OCI-M1 (cell line): ENCODE measurements at places on chromosomes 13 and 19.

- no peak for DNase-seq
These were observed 4.4 kb upstream of the SBK3 start for GRCh38 chr19:55549500-55550320.

DNA sequence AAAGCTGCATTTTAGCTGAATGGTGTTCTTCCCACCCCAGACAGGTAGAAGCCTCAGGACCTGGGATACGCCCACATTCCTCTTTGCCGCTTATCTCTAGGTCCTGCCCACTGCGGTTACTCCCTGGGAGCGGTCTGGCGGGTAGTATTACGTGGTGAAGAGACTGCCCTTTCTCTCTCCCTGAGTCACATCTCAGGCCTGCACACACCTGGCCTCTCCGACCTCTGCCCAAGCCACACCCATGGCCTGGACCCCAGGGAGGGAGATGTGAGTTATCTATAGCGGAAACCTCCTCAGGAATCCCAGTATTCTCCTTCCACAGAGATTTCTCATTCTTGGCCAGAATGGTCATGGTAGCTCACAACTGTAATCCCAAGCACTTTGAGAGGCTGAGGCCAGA is 17.3 kb downstream of the RHPN2 start:
- DNase-seq, result no peak

DNA sequence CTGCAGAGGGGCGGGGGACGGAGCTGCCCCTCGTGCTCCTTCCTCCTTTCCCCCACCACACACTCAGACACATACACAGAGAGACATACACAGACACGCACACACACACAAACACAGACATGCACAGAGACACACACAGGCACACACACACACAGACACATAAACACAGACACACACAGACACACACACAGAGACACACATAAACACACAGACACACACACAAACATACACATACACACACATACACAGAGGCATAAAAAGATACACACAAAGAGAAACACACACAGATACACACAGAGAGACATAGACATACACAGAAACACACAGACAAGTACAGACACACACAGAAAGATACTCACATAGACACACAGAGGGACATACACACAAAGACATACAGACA is 136.0 kb downstream of the UQCRFS1 start:
- no peak for DNase-seq

GRCh38 chr13:107276936-107277335 is 709.0 kb upstream of the ARGLU1 start:
- DNase-seq, result no peak

DNA sequence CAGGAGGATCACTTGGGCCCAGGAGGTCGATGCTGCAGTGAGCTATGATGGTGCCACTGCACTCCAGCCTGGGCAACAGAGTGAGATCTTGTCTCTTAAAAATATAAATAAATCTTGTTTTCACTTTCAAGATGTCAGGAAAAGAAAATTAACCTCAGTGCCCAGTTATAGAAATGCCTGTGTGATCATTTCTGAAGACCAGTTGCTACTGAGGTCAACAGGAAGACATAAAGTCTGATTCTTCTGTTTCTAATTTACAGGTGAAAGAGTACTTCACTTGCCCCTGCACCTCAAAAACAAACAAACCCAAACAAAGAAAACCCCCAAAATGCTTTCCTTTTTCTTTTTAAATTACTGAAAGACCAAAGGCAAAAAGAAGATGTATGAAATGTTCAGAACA is 174.3 kb upstream of the NBEA start:
- DNase-seq, result no peak

DNA sequence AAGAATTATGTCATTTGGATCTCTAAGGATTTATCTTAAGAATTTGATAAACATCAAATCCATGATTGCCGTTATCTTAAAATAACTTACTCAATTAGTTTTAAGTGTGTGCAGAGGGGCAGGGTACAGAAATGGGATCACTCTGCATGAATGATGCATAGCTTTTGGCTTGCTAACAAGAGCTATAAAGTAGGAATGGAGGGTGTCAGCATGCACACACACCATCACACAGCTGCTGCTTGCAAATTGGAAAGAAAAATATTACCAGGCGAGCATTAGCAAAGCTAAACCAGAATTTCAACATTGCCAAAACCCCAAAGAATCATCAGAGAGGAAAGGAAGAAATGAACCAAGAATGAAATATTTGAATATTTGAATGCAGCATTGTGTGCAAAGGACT is 580.6 kb downstream of the LMO7 start:
- DNase-seq, result no peak

DNA sequence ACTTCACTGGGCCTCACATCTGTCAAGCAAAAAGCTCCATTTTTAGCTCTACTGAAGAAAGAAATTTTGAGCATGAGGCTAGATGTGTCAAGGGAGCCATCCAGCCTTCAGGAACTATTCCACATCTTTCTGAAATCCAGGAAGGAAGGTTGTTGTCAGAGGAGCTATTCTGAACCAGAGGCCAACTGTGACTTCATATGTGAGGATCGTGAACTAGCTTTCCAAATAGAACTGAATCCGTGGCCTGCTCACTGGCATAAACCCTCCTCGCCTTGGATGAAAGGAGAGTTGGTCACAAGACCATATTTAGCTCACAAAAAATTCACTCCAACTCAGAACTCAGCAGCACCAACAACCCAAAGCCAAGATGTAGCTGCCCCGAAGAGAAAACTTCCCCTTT is 195.8 kb downstream of the FOXO1 start:
- no peak for DNase-seq

DNA sequence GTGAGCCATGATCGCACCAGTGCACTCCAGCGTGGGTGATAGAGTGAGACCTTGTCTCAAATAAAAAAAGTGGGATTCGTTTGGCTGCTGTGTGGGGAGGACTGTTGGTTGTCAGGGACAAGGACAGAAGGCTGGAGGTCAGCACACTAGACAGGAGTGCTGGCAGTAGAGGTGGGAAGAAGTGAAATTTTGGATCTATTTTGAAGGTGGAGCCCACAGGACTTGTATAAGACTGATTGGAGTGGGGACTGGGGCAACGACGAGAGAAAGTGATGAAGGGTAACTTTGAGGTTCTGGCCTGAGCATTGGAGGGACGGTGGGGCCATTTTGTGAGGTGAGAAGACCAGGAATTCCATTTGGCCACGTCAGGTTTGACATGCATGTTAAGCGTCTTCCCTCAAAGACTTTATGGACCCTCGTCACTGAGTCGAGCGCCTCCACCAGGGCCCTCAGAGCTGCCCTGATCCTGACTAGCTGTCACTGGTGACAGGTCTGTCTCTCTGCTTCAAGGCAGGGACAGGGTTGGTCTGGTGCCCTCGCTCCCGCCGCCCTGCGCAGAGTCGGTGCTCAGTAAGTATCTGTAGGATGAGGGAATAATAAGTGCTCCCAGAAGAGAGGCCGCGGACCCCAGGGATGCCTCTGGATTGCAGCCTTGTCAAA is 673 bp downstream of the CTU1 start:
- peak; percentile 81 for DNase-seq

DNA sequence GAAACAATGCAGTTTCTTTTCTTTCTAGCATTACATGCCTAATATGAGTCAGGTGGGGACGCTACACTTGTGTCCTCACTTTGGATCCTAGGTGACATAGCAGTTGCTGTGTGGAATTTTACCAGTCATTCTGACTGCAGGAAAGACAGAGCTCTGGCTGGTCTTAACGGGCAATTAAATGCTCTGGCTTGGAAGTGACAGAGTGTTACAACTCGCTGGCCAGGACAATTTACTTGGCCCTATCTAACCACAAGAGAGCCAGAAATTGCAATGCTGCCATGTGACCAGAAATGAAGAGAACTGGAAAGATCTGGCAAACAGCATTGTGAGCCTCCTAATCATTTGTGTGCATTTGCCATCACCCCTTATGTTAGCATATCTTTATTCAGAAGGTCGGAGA is 351.1 kb downstream of the DCT start:
- peak; percentile 73 for DNase-seq

- no peak for DNase-seq
These were observed 1790.8 kb upstream of the PCDH20 start for GRCh38 chr13:63206461-63206860.

GRCh38 chr19:42378225-42379215 is 11.6 kb downstream of the CNFN start:
- no peak for DNase-seq

DNA sequence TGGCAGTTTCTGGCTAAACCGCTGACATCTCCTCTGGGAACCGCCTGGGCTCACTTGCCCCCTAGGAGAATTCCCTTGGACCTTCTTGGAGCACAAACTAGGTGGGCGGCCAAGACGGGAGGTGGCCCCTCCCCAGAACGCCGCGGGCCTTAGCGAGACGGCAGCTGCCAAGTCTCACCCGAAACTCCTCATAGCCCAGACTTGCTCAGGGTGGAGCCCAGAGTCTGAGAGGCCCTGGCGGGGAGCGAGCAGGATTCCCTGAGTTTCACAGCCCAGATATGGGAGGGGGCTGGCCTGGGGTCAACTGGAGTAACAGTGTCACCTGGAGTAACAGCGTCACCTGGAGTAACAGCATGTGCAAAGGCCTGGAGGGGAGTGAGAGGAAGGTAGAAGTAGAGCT is 10.1 kb downstream of the TINCR start:
- DNase-seq, result no peak

GRCh38 chr19:495402-496111 is 729 bp upstream of the MADCAM1 start:
- DNase-seq, result peak; percentile 33

DNA sequence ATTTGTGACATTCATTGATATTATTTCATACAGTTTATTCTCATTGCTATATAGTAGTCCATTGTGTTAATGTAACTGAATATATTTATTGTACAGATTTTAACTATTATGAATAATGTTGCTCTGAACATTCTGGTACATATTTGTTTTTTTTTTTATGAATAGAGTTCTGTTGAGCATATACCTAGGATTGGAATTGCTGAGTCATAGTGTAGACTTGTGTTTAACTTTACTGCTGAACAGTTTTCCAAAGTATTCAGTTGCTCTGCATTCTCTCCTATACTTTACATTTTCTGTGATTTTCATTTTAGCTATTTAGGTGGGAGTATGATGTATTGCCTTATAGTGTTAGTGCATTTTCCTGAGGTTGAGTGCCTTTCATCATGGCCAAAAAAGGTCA is 97.5 kb downstream of the MAB21L1 start:
- DNase-seq, result no peak

GRCh38 chr13:101866889-101867581 is 414.6 kb downstream of the ITGBL1 start:
- no peak for DNase-seq

DNA sequence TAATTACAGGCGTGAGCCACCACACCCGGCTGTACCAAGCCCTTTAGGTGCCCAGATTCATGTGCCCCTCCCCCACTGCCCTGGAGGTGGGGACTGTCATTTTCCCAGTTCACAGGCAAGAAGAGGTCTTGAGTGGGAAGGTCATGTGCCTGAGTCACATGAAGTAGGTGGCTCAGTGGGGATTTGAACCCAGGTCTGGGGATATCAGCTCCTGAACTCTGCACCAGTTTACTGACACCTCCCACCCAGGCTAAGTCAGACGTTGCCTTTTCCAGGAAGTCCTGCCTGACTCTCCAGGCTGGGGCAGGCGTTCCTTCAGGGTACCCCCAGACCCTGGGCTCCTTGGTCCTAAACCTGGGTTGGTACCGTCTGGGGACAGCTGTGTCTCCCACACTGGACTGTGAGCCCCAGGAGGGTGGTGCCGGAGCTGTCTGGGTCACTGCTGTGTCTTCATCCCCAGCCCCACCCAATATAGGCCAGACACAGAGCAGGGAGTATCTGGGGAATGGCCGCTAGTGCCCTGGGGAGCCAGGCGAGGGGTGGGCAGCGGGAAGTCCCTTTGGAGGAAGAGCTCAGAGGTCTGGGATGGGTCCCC is 8.6 kb downstream of the VASP start:
- DNase-seq, result peak; percentile 50

DNA sequence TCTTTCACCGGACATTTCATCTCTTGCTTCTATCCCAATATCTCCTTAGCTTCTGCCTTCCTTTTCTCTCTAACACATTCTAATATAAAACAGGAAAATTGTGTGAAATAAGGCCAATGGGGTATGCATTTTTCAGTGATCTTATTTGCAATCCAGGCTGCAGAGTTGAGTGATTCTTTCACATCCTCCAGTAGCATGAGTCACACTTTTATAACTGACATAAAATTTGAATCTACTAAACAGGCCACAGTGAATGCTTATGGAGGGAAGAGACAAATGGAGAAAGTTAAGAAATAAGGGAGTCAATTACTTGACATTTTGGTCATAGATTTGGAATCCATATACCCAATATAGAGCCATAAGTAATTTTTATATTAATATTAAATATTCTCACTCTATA is 1037.0 kb upstream of the SPRY2 start:
- no peak for DNase-seq

- DNase-seq, result no peak
These were observed 29.8 kb upstream of the KATNAL1 start for GRCh38 chr13:30337061-30337610.

DNA sequence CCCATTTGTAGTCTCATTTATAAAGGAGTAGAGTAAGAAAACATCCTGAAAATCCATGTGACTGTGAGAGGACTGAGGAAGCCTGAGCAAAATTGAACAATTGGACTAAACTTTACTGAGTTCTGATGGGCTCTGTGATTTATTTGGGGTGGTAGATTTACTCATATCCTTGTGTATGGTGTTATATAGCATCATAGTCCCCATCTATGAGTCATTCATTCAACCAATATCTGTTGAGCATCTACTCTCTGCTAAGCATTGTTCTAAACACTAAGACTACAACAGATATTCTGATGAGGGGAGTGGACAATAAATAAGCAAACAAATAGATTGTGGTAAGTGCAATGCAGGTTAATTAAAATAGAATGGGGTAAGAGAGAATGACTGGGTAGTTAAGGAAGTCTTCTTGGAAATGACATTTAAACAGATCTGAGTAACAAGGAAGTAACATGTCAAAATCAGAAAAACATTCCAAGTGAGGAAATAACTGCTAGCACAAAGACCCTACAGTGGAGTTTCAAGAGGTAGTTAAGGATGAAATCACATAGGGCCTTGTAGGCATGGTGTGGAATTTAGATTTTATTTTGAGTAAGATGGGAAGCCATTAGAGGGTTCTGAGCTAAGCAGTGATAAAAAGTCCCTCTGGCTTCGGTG is 36.3 kb upstream of the MLNR start:
- DNase-seq, result no peak

- no peak for DNase-seq
These were observed 4.1 kb downstream of the ZNF536 start for GRCh38 chr19:30376272-30376671.

GRCh38 chr19:47186446-47187334 is 44.3 kb downstream of the BBC3 start:
- DNase-seq, result no peak
